Metanephros (tissue), 2 donors: ENCODE measurements at places on chromosomes 16 and 17. TPM values are rescaled to one million over a fixed set of nuclear protein-coding genes. Genes with fewer than 3 reads are reported as not detected.

MYH1 gene
- total RNA-seq: 1.5 TPM

LRRC46 gene
- total RNA-seq: 0.35 TPM

RUSF1 gene
- total RNA-seq: 83.9 TPM

MPV17L gene
- 8.2 TPM for total RNA-seq

CCL13 gene
- total RNA-seq: 0.35 TPM

PRRT2 gene
- total RNA-seq: 14.4 TPM

FN3KRP gene
- total RNA-seq: 25.7 TPM
